ENCODE measurements at places on chromosomes 3 and 15.

- no peak for DNase-seq
These were observed 435.0 kb downstream of the MECOM start for GRCh38 chr3:169228522-169228921.

- DNase-seq = no peak
These were observed 1215.5 kb downstream of the ROBO2 start for GRCh38 chr3:78255403-78255802.

DNA sequence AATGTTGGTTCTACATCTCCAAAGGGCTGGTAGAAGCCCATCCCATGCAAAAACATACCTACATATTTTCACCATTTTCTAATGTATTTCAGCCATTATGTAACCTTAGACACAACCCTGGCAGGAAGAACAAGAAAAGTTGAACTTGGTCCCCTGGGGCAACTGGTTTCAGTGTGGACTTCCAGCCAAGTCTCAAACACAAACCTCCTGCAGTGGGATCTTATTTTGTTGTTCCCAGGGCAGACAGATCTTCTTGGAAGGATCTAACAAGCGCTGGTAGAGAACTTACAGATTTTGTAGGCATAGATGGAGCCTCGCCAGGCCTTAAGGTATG is 96.3 kb downstream of the ADAMTS17 start:
- no peak for DNase-seq

- DNase-seq = no peak
These were observed 146.0 kb downstream of the IL20RB start for GRCh38 chr3:137103739-137104138.

GRCh38 chr3:69723389-69723788 is 15.9 kb upstream of the MITF start:
- no peak for DNase-seq

- DNase-seq = no peak
These were observed 41.0 kb downstream of the CD200 start for GRCh38 chr3:112373924-112374323.

DNA sequence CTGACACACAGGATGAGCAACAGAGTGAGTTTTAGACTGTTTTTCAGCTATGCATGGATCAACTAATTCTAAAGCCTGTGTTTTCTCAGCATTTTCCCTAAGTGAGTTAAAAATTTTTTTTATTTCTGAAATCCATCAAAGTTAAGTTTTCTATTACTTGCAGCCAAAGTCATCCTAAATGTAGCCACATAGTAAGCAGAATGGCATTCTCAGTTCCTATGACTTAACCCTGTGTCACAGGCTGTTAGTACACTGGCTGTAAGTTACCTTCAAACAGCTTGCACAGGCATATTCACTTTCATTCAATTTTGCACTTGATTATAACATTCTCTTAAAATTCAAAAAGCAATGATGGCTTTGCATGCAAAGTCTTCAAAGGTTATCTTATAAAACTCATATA is 368.2 kb downstream of the OCA2 start:
- no peak for DNase-seq

DNA sequence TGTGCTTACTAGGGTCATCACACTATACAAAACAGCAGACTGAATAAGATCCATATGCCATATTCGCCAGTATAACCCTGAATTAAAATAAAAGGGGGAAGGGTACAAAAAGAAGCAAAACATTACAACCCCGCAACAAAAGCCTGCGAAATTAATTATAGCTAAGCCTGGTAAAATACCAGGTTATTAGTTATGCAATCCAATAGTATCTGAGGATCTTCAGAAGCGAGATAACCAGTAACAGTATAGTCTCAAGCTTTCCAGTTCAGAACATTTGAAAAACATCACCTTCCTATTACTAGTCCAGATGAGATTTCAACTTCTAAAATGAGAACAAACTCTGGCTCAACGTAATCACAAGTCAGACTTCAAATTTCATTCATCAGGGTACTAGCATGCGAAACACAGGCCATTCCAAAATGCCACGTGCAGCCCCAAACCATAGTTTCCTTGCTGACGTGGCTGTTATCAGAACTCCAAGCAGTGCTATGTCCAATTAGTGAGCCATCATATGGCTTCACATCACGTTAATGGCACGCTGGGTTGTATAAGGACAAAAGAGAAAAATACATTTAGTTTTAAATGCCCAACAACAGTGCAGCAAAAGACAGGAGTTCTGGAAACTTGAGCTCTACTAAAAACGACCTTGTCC is 1.1 kb downstream of the SSR3 start:
- DNase-seq = no peak

DNA sequence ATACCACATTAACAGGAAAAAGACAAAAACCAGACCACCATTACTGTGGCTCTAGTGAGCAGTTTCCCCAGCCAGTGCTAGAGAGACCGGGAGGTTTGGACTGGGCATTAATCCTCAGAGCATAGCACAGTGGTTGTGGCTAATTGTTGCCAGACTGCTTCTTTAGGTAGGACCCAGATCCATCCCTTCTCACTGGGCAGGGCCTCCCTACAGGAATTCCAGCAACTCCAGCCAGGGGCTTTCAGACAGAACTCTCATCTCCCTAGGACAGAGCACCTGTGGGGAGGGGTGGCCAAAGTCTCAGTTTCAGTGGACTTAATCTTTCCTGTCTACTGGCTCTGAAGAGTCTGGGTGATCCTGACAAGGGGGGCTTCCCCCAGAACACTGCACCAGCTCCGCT is 759.6 kb downstream of the SQOR start:
- no peak for DNase-seq

DNA sequence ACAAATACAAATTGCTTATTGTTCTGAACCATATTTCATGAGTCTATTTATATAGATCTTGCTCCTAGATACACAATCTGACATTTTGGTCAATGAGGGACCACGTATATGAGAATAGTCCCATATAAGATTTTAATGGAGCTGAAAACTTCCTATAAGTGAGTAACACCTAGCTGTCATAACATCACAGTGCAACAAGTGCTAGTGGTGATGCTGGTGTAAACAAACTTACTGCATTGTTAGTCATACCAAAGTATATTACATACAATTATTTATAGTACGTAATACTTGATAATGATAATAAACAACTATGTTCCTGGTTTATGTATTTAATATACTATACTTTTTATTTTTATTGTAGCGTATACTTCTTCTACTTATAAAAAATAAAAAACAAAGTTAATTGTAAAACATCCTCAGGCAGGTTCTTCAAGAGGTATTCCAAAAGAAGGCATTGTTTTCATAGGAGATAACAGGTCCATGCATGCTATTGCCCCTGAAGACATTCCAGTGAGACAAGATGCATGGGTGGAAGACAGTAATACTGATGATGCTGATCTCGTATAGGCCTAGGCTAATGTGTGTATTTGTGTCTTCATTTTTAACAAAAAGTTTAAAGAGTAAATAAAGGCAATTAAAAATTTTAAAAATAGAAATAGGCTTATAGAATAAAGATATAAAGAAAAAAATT is 46.8 kb upstream of the NAALADL2 start:
- no peak for DNase-seq

DNA sequence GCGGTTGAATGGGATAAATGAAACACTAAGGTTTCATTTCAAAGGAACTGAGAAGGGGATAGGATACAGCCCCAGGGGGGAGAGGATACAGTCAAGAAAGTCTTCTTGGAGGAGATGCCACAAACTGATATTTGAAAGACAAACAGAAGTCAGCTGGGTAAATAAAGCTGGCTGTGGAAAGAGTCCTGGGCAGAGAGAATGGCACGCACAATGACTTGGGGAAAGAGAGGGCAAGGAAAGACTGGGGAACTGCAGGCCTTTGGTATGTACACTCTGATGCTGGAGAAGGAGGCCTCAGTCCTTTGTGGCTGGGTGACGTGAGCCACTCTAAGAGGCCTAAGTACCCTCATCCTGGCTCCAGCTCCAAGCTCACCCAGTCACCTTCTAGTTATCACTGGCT is 45.2 kb upstream of the LMCD1 start:
- DNase-seq = no peak

- no peak for DNase-seq
These were observed 51.0 kb upstream of the LMCD1 start for GRCh38 chr3:8450618-8451017.

GRCh38 chr3:45311327-45311726 is 77.0 kb upstream of the LARS2 start:
- no peak for DNase-seq

DNA sequence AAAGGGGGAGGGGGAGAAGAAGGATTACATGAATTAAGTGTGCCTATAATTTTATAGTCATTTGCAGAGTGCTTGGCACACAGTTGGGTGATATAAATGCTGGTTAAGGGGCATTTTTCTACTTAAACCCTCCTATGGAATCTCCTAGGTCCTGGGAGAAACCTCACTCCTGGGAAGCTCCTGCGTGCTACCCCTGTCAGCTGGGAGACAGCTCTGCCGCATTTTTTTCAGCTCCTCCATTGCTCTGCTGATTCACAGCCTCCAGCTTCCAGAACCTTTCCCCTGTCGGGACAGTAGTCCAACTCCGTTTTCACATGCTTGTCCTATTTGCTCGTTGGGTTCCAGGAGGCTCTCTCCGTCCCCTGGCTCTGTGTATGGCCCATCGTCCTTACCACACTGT is 59.2 kb downstream of the CHRD start:
- no peak for DNase-seq

DNA sequence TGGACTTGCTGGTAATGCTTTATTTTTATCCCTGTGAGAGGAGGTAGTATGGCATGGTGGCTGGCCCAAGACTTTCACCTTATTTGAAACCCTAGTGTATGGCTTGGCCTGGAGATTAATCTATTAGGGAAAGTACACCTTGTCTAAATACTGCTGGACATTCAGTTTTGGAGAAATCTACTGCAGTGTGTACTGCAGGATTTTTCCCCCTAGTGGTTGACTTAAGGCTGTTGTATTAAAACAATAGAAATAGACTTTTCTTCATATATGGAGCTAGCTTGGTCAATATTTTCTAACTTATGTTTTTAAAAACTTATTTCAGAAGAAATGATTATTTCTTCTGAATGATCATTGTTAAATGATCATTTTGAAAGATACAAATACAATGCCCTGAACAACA is 13.9 kb upstream of the SLITRK3 start:
- no peak for DNase-seq

Measured in heart right ventricle (tissue), 16 donors.